ENCODE measurements at places on chromosomes 3 and 15.

DNA sequence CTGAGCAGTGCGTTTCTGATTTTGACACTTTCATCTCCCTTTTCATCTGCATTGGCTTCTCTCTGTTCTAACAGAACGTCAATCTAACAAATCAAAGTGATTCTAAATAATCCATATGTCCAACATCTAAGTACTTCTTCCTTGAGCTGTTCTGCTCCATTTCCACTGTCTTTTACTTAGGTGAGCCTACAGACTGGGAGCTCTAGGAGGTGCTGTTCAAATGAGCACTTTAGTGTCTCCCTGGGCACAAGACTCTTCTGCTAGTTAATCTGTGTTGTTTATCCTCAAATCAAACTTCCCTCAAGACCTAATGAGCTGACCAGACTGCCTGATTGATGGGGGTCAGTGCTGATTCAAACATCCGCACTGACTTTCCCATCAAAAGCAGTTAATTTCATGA lies 408.1 kb downstream of the WDR72 start:
- no peak for DNase-seq

- DNase-seq = no peak
These were observed 125.1 kb downstream of the SHQ1 start for GRCh38 chr3:72722930-72723726.

DNA sequence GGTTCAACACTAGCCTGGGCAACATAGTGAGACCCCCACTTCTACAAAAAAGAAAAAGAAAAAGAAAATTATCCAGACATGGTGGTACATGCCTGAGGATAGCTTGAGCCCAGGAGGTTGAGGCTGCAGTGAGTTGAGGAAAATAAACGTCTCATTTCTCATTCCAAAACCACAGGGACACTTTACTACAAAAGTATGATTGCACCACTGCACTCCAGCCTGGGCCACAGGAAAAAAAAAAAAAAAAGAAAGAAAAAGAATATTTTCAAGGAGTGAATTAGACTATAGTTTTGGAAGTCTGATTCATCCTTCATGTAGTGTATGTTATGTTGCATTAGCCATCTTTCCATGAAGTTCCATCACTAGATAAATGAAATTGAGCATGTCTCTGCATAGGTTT lies 149.5 kb upstream of the THBS1 start:
- DNase-seq = no peak

DNA sequence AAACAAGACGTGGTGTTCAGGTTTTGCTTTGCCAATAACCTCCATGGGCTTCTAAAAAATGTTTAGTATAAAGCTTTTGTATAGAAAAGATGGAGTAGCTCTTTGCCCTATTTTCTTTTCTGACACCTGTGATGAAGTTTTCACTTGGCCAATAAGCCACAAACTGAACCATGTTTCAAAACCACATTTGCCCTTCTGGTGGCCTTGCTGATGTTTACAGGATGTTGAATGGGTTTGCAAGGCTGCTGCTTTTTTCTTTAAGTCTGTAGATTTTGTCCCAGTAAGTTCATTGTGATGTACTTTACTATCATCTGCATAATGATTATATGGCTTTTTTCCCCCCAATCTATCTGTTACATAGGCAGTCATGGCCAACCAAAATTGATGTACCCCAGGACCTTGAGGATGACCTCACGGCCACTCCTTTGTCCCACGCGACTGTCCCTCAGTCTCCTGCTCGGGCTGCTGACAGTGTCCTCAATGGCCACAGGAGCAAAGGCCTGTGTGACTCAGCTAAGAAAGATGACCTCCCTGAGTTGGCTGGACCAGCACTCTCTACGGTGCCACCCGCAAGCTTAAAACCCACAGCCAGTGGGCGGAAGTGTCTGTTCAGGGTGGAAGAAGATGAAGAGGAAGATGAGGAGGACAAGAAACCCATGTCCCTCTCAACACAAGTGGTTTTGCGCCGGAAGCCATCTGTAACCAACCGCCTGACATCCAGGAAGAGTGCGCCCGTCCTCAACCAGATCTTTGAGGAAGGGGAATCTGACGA lies 60.8 kb downstream of the SNRK start:
- no peak for DNase-seq

- DNase-seq = no peak
These were observed 50.9 kb downstream of the DHX36 start for GRCh38 chr3:154273381-154273780.

DNA sequence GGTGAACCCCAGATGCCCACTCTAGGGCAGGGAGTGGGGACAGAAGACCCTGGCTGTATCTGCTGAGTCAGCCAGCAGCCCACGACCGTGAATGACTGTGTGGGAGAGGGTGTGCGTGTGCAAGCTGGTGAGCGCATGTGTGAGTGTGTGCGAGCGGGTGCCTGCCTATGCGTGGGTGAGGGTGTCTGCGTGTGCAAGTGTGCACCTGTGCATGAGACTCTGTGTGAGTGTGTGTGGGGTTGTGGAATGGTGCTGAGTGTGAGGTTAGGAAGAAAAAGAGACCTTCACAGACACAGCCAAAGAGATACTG lies 149.2 kb downstream of the RAB11A start:
- DNase-seq = no peak

GRCh38 chr3:66477856-66478255 lies 23.0 kb downstream of the LRIG1 start:
- no peak for DNase-seq

DNA sequence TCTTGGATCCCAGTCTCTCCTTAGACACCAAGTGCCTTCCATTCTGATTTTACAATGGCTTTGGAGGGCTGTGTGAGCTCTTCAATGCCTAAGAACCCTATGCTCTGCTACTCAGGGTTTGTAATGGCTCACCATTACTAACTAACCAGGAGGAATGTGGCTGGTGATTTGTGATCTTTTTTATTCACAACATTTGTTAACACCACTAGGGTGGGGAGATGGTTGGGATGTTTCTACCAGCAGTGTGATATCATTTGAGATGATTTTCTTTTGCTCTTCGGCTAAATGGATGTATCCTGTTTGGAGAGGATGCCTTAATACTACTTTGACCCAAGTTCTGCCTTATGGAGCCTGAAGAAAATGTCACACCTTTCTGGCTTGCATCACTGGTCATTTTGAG lies 226.9 kb downstream of the MFSD1 start:
- no peak for DNase-seq

- DNase-seq = no peak
These were observed 4.0 kb downstream of the SOX2 start for GRCh38 chr3:181715571-181716340.

DNA sequence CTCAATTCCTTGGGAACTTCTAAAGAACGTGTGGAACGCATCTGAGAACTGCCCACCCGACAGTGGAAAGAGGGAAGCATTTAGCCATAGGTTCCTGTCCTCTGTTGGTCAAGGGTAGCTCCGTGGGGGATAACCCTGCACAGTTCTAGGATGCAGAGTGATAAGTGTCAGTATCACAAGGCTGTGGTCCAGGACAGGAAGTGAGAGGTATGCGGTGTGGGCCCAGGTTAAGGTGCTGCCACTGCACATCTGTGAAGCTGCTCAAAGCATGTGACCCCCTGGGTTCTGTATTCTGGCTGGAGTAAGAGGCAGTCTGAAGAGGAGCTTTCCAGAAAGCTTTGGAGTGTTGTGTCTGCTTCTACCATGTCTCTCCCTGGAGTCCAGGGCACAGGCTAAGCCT lies 51.7 kb upstream of the HES1 start:
- DNase-seq = no peak

GRCh38 chr3:78978037-78978436 lies 789.8 kb downstream of the ROBO1 start:
- DNase-seq = no peak

GRCh38 chr3:20103731-20104130 lies 63.5 kb downstream of the KAT2B start:
- no peak for DNase-seq

DNA sequence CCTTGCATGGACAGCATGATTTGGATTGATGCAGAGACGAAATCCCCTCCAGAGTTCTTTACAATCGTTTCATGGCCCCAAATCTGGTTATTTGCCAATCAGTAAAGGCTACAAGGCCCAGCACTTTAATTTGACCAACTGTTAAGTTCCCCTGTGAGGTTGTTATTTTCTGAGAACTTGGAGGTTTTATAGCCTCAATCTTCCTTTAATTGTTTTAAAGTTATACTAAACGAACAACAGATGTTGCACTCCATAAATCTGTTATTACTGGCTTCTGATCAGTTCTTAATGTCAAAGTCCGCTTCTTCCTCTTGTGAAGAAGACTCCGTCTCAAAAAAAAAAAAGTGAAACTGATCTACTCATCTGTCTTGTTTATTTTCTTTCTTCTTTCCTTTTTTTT lies 30.8 kb downstream of the LARP6 start:
- DNase-seq = no peak

- DNase-seq = no peak
These were observed 53.3 kb downstream of the GJD2 start for GRCh38 chr15:34701536-34701935.

DNA sequence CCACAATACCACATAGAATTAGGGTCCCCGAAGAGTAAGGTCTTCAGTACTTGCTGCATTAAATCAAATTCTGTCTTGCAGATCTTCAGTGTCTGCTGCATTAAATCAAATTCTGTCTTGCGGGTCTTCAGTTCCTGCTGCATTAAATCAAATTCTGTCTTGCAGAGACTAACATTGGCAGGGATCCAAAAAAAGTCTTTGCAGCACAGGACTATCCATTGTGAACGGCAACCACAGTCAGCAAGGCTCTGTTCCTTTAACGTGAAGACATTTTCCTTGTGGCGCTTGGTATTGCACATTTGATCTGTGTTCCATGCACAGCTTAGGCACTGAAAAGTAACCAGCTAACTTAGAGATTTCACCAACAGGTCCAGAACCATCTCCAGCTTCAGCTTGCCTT lies 46.8 kb upstream of the POMGNT2 start:
- DNase-seq = no peak

DNA sequence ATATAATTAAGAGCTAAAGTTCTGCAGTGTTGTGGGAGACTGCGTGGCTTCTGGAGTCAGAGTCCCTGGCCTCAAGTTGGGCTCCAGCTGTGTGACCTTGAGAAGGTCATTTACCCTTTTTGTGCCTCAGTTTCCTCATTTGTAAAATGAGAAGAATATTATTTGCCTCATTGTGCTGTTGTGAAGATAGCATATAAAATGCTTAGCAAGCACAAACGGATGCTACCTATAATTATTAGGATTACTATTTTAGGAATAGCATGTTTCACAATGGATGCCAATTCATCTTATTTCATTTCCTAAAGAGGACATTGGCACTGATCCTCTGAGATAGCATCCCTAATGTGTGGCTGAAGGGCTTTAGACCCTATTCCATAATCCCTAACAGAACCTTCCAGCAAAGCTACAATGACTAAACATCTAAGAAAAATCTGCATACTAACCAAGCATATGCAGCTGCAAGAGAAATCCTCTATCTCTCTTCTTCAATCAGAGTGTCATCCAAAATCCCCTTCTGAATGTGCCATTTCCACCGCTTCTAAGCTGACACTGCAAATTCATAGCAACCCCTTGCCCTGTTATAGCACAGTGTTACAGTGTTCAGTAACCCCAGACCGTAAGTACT lies 148.3 kb downstream of the RBMS3 start:
- no peak for DNase-seq

DNA sequence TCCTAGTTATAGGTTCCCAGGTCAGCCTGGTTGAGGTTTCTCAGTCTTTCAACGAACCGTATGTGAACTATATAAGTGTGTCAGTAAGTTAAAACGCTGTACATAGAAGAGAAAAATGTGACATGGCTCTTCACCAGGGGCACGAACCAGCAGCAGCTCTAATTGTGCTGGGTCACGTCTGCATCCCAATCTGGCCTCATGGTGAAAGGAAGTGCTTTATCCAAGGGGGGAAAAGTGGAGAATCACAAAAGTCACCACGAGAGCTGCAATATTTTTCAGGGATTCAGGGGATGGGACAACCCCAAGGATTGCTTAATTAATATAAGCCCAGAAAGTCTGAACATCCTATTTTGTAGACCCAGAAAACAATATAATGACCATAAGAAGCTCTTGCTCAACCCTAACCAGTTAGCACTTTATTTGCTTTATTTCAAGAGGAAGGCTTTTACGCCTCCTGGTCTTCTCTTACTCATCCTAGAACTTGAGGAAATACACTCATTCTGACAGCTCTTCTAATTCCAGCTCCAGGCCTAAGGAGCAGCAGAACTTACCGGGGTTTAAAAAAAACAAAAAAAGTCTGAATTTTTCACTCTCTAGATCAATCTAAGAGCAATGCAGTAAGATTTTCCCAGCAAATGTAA lies 16.5 kb downstream of the ANXA2 start:
- no peak for DNase-seq

DNA sequence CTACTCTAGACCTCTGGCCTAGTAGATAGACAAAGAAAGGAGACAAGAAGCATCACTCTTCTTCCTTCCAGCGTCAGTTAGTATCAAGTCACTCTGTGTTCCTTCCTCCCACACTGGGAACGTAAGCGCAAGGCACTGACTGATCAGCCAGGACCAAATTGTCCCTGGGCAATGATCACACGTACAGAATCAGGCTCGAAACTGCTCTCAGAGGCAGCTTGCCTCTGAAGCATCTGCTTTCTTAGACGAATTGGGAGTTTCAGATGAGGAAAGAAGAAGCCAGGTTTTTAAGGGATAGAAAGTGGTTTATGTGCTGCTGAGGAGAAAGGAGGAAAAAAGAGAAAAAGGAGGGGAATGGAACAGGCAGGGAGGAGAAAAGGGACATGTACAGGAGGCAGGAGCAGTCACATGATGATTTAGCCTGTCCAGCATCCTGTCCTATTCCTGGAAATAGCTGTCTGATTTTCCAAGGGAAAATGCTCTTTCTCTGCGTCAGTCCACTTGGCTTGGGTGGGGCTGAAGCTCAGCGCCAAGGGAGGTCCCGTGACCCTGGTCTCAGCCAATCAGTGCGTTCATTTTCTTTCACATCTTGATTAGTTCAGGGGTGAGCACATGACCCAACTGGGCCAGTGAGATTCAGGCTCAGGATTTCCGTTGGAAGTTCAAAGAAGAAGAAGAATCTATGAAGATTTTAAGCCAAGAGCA lies 102.0 kb upstream of the PRICKLE2 start:
- DNase-seq = no peak

- DNase-seq = no peak
These were observed 4.8 kb upstream of the FSIP1 start for GRCh38 chr15:39787479-39787878.

All from amygdala (tissue), 56 donors.